ENCODE measurements at places on chromosomes 4 and X.

GRCh38 chr4:113209652-113210320, 160.3 kb downstream of the ANK2 start:
- DNase-seq, result no peak

DNA sequence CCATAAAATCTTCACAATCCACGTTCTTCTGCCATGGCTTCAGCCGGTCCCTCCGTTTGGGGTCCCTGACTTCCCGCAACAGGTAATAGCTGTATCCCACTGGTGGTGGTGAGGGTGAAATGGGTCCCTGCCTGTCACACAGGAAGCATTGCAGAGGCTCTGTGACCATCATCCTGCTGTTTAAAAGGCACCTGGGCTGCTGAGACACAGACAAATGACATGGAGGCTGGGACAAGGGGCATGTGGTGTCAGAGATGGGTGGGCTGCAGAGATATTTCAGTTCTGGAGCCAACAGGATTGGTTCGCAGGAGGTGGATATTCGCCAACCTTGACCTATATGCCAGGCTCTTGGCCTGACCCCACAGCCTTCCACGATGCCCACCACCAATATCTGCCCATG, 82.1 kb downstream of the JAKMIP1 start:
- DNase-seq, result no peak

DNA sequence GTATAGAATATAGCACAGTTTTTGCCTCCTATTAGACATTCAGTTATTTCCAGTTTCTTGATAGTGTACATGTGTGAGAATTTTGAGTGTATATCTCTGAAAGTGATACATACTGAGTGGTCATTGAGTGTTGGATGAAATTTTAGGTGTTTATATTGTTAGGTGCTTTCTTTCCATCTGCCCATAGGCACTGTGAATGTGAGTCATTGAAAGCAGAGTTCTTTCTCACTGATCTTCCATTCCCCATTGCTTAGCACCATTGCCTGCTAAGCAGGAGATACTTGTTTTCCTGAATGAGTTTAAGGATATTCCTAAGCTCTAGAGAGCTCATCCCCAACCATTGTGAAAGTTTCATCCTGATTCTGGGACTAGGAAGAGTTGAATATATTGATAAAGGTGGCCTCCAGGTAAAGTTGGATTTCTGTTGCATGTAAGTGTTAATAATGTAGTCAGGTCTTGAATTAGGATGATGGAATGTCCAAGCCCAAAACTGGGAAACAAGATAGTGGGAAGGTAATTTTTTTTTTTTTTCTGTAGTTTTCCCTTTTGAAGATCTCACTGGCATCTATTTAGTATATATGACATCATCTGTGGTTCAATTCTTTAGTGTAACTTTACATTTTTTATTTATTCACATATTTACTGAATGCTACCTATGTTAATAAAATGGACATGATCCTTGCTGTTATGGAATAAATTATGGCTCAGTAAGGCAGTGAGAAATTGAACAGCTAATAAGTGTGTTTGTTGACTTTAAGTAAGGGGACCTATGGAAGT, 22.1 kb downstream of the UBE2K start:
- DNase-seq, result no peak

DNA sequence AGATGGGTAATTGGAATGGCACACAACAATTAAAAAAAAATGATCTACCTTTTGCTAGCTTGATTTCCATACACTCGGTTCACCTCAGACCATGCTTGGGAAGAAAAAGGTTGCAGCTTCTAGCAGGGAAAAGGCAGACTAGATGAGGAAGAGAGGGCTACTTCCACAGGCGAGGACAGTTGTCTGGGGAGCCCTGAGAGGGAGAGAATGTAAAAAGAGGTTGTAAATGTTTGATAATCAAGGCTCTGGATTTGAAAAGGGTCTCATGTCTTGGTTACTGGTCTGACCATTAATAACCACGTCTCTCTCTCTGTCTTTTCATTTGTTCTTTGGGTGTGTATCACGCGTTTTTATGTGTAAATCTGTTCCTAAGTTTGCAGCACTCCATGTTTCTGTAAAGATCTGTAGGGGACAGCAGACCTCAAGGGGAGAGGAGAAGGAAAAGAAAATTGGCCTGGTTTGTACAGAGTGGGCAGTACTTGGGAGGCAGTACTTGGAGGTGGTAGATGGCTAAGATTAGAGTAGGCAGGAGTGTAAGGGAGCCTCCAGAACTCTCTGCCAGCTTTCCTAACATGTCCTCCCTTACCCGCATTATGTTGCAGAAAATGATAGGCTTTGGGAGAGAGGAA, 750 bp downstream of the ARMCX5 start:
- DNase-seq, result no peak

All from RCC 7860 (cell line).